ENCODE measurements at places on chromosomes 7 and 10.

- DNase-seq, result no peak
These were observed 116.6 kb downstream of the NKX6-2 start for GRCh38 chr10:132669208-132669861.

DNA sequence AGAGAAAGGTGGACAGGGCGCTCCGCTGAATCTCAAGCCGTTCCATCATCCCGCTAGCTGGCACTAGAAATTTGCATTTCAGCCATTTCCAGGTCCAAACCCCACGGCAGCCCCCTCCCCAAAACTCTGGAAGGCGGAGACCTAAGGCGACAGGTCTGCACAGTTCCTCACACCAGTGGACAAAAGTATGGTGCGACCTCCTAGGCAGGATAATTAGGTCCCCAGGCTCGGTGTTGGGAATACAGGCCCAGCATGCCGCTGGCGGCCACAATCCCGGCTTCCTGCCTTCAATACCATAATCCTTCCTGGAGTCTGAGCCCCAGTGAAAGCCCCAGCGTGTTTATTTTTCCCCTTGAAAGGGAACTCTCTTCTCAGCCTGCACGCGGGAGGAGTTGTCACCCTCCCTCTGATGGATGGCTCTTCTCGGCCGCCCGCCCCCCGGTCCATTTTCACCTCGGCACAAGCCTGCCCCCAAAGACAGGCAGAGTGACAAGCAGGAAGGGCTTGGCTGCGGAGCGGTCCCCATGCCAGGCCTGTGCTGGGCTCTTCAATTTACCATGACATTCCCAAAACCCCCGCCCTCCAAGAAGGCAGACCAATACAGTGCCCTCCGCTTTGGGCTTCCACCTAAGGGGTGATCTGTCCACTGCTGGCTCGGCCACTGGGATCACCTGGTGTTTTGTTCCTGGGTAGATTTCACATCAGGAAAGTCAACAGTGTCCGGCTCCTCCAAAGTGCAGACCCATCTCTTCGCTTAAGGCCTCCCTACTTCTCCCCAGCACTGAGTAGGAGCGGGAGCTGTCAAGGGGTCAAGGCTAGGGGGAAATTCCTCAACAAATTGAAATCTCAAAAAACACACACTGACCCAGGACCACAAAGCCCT is 2.2 kb downstream of the FGFR2 start:
- DNase-seq, result no peak

DNA sequence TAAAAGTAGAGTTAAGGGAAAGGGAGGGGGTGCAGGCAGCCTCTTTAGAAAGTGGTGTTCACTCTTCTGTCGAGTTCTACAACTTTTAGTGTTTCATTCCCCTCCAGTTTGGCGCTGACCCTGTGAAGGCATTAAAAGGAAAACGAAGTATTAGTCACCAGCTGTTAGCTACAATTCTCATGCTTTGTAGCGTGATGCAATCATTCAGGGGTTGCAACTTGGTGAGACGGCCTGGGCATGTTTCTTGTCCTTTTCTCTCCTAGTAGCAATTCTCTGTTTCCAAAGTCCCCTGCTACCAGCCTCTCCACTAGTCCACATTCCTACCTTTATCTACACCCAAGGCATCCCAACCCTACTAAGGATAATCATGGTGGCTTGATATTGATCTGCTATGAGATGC is 33.7 kb upstream of the DGKI start:
- peak; percentile 31 for DNase-seq

GRCh38 chr10:132883391-132883881 is 58.9 kb downstream of the CFAP46 start:
- no peak for DNase-seq

GRCh38 chr7:45710271-45711160 is 136.3 kb downstream of the ADCY1 start:
- DNase-seq, result no peak

GRCh38 chr7:129807863-129808262 is 144.9 kb downstream of the UBE2H start:
- DNase-seq, result no peak

DNA sequence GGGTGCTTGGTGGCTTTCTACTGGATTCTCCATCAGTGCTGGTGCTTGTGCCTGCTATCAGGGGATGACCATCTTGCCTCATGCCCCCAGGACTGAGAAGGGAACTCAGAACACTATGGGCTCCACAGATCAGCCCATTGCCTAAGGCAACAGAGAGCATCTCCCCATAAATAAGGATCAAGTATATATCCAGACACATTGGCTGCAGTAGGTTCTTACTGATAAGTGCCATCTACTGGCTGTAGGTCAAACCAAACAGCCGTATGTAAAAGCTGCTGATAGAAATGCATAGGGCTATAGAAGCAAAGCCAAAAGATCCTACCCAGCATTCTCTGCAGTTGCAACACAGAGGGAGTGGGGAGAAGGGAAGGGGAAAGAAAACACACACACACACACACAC is 153.7 kb downstream of the CDK14 start:
- no peak for DNase-seq

DNA sequence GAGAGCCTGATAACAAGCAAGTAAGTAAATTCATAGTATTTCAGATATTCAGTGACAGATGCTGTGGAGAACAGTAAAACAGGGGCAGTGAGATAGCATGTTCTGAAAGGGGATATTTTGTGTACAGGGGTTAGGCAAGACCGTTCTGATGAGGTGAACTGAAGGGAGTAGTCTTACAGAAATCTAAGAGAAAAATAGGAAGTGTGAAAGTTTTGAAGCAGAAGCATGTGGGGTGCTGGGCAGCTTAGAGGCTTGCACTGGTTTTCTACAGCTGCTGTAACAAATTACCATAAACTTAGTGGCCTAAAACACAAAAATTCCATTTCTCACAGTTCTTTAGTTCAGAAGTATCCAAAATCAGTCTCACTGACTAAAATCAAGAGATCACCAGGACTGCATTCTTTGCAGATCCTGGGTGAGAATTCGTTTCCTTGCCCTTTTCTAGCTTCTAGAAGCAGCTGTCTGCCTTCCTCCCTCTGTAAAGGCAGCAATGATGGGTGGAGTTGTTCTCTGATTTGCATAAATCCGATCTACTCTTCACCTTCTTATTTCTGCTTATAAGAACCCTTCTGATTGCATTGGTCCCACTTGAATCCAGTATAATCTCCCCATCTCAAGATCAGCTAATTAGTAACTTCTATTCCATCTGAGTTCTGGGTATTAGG is 7.5 kb upstream of the KLF14 start:
- no peak for DNase-seq

- no peak for DNase-seq
These were observed 57.8 kb downstream of the EVX1 start for GRCh38 chr7:27300421-27300820.

- DNase-seq, result peak; percentile 16
These were observed 153.6 kb upstream of the ZMIZ1 start for GRCh38 chr10:78915190-78915518.

DNA sequence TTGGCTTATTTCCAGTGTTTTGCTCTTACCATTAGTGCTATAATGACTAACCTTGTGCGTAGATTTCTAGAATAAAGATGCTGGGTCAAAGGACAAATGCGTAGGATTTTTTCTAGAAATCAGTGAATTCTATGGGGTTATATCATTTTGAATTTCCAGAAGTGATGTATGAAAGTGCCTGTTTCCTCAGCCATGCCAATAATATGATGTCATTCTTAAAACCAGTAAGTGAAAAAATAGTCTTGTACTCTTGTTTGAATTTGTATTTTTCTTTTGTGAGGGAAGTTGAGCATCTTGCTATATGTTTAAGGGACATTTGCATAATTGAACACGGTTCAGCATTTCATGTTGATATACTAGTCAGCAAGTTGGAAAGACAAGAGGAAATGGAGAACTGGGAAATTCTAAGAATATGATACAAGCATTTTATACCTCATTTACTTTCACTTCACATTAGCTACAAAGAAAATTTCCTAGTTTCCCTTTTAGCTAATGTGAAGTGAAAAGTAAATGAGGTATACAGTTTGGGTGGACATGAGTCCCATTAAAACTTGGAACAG is 3.8 kb upstream of the DNAH11 start:
- no peak for DNase-seq

GRCh38 chr10:62939698-62940097 is 123.5 kb upstream of the EGR2 start:
- no peak for DNase-seq

DNA sequence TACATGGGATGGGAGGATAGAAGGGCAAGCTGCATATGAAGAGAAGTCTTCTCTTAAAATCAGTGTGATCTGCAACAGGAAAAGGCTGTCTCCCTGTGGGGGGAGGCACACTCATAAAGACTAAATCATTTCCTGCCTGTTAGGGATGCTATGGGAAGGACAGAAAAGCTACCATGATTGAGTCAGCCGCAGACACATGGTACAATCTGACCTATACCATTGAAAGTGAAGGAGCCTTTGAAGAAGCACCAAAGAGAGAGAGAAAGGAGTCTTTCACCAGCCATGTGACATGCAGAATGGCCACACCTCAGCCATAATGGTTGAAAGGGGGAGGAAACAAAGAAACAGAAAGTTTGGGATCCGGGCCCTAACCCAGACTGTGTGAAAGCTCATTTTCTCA is 29.1 kb downstream of the NUDCD3 start:
- DNase-seq, result peak; percentile 37
